Lung microvascular endothelial cell (primary cell): ENCODE measurements at places on chromosomes 11 and 22. TPM values are rescaled to one million over a fixed set of nuclear protein-coding genes. Genes with fewer than 3 reads are reported as not detected.

The RAB6A gene
- total RNA-seq = 70.2 and 101 TPM in 2 replicates

The OR52N4 gene
- not detected in 2 replicates for total RNA-seq

The CCDC89 gene
- under 0.01 TPM in 1 of 2 replicates, not detected in the other for total RNA-seq

The APOL5 gene
- total RNA-seq = not detected in 2 replicates

The PUS3 gene
- 7.2 and 8.3 TPM in 2 replicates for total RNA-seq

The OR52E8 gene
- not detected in 2 replicates for total RNA-seq

The ANO1 gene
- total RNA-seq = 0.44 TPM in 1 of 2 replicates, not detected in the other

The LGALS12 gene
- not detected in 2 replicates for total RNA-seq

The MICALL1 gene
- total RNA-seq = 20.7 and 30.2 TPM in 2 replicates

The DRD4 gene
- total RNA-seq = not detected in 2 replicates

The OR5T1 gene
- not detected in 2 replicates for total RNA-seq

The OR6X1 gene
- not detected in 2 replicates for total RNA-seq

The SLC22A6 gene
- total RNA-seq = not detected in 2 replicates

The LARGE1 gene
- 1.3 and 4.6 TPM in 2 replicates for total RNA-seq

The PHLDA2 gene
- total RNA-seq = 0.40 and 1.7 TPM in 2 replicates

The RSF1 gene
- 16.6 and 20.4 TPM in 2 replicates for total RNA-seq

The GSTT2B gene
- total RNA-seq = 0.65 and 4.0 TPM in 2 replicates

The B3GAT3 gene
- total RNA-seq = 12.0 and 15.1 TPM in 2 replicates

The TMEM191B gene
- 0.44 TPM in 1 of 2 replicates, not detected in the other for total RNA-seq

The NCF4 gene
- total RNA-seq = not detected in 2 replicates

The GVQW3 gene
- 0.40 and 0.44 TPM in 2 replicates for total RNA-seq

The UPK2 gene
- not detected in 2 replicates for total RNA-seq

The ZNF215 gene
- 0.79 and 2.0 TPM in 2 replicates for total RNA-seq

The FOLR2 gene
- not detected in 2 replicates for total RNA-seq

The LRRC75B gene
- total RNA-seq = 2.6 TPM in 2 replicates

The PLA2G6 gene
- total RNA-seq = 1.3 and 4.8 TPM in 2 replicates

The HEPACAM gene
- under 0.01 TPM in 2 replicates for total RNA-seq

The INPP5J gene
- total RNA-seq = under 0.01 TPM in 2 replicates

The GPR83 gene
- total RNA-seq = not detected in 2 replicates

The POU2F3 gene
- under 0.01 TPM in 1 of 2 replicates, not detected in the other for total RNA-seq

The EXPH5 gene
- total RNA-seq = under 0.01 TPM in 2 replicates

The OR2AG1 gene
- total RNA-seq = not detected in 2 replicates
